Cerebellar nuclear complex (tissue), 1 donor: ENCODE measurements at places on chromosomes 16 and 17.

GRCh38 chr16:2773188-2773968, 3.7 kb downstream of the ELOB start:
- no peak for DNase-seq

DNA sequence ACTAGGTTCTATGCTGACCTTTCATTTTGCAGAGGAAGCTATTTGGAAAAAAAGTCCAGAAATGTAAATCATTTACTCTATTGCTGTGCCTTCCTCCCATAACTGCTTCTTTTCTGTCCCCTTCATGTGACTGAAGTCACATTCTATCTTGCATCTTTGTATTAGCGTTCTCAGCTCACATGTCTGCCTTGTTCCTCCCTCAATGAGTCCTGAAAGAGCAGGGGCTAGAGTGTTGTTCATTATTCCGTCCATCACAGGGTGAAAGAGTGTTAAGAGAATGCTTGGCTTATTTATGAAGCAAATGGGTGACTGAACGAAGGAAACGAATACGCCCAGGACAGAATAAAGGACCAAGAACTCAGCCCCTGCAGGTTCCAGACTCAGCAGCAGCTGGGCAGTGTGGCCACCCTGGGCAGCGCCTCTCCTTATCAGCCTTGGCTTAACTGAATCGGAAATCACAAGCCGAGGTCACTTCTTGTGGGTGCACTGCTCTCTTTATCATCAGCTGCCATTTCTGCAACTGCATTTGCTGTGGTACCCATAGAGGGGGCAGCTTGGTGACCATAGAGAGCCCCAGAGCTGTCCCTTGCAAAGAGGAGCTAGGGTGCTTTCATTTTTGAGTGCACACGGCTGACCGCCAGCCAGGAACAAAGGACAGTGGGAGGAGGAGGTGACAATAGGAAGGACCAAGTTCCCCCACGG, 1.8 kb upstream of the PIK3R6 start:
- no peak for DNase-seq

DNA sequence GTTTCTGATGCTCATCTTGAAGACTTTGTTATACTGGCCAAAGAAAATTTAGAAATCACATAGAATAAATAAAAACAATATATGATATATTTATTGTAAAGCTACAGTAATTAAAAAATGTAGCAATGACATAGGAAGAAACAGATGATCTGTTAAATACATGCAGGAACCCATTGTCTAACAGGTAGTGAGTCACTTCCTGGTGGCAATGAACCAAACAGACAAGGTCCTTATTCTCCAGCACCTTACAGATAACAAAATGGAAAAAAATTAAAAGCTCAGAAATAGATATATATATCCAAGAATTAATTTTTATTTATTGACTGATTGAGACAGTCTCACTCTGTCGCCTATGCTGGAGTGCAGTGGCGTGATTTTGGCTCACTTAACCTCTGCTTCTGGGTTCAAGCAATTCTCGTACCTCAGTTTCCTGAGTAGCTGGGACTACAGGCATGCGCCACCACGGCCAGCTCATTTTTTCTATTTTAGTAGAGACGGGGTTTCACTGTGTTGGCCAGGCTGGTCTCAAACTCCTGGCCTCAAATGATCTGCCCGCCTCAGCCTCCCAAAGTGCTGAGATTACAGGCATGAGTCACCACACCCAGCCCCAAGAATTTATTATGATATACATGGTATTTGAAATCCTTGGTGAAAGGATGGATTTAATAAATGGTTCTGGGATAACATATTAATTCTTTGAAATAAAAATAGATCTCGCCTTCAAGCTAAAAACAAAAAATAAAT, 7.5 kb downstream of the NETO2 start:
- no peak for DNase-seq

DNA sequence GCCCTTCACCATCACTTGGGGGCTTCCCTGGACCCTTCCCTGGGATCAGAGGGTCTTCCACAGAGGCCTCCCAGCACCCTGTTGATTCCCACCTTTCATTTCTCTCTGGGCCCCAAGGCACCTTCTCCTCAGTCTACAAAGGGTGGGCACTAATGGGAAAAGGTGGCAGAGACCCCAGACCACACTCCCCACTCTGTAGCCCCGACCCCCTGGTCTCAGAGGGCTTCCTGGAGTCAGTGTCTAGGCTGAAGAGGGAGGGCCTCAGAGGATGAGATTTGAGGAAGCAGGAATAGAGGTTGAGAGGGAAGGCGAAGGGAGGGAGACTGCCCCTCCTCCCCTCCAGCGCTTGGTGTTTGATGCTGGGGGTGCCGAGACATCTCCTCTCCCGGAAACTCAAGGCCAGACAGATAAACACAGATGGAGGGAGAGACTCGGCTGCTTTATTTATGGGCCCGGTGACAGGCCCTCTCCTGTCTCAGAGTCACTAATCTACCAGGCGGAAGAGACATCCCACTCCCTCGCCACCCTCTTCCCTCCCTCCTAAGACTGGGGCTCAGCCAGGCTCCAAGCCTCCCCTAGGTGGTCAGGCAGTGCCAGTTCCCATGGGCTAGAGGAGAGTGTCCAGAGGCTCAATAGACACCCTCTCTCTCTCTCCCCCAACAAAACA, 18.5 kb upstream of the SP2 start:
- no peak for DNase-seq

DNA sequence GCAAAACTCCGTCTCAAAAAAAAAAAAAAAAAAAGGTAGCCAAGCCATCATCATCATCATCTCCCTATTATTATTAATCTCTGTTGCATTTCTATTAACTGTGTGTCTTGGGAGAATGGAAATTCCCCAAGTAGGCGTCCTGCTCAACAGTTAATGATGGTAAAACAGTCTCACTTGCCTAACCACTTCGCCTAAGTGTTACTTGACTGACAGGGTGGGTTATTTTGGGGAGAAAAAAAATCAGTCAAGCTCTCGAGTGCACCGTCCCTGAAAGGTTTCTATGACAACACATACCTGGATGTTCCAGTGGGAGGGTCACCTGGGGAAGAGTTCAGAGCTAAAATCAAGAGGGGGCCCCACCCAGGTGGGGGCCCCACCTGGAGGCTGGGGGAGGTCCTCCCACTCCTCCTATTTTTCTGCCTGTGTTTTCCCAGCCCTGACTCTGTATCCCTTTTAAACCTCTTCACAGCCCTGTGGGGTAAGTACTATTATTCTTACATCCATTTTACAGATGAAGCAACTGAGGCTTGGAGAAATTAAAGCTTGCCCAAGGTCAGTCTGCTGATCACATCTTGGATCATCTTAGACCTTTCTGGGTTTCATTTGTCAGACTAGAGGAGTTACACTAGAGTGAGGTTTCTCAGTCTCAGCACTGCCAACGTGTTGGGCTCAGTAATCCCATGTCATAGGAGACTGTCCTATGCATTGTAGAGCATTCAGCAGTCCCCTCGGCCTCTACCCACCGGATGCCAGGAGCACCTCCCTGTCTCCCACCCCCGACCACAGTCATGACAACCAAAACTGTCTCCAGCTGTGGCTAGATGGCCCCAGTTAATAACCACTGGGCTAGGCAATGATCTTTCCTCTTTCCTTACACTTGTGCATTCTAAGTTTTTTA, 11.0 kb upstream of the ABAT start:
- no peak for DNase-seq

- no peak for DNase-seq
Measured at GRCh38 chr17:75683583-75683982, 16.4 kb downstream of the SAP30BP start.

DNA sequence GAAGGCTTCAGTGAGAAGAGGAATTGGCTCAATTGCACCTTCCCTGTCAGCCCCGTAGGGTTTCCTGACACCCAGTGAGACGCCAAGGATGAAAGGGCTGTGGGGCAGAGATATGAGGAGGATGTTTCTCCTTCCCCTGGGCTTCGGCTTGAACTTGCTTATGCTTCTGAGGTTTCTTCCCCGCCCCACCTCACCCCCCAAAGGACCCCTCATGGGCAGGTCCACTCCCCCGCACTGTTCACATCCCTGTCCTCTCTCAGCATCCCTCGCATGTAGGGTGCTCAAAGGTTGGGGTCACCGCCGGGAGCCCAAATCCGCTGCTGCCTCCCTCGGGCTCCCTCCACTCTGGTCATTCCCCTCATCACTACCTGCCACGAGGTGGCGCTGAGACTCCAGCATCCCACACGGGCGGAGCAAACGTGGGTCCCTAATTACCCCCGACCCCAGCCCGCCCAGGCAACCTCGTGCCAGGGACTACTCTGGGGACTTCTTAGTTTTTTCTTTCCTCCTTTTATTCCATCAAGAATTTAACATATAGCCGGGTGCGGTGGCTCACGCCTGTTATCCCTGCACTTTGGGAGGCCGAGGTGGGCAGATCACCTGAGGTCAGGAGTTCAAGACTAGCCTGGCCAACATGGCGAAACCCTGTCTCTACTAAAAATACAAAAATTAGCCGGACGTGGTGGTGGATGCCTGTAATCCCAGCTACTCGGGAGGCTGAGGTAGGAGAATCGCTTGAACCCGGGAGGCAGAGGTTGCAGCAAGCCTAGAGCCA, 3.3 kb upstream of the TRARG1 start:
- no peak for DNase-seq

GRCh38 chr16:31476303-31477219, 4.6 kb downstream of the TGFB1I1 start:
- no peak for DNase-seq

GRCh38 chr16:80744856-80745255, 59.5 kb downstream of the CDYL2 start:
- no peak for DNase-seq

- no peak for DNase-seq
Measured at GRCh38 chr16:67872131-67872630, 671 bp upstream of the EDC4 start.

DNA sequence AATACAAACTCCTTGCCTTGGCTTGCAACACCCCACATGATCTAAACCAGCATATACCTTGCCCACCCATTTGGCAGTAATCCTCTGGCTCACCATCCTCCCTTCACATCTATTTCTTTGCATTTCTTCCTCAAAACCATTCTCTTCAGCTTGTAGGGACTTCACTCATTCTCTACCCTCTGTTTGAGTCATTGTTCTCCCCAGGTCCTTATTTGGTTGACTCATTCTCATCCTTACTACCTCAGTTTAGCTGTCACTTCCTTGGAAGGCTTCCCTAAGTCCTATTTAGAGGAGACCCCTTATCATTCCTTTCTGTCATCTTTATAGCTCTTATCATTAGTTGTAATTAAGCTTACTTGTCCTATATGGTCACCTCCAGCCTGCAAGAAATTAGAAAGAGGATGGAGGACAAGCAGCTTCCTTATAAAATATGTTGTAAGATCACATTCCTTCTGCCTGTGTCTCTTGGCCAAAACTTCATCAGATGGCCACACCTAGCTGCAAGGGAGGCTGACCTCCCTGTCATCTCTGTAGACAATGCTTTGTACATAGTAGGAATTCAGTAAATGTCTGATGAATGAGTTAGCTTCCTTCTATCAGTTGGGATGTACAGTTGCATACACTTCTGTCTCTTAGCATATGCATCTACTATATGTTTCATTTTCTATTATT, 1.7 kb downstream of the TTC19 start:
- no peak for DNase-seq

GRCh38 chr16:89787365-89787805, 29.1 kb downstream of the FANCA start:
- DNase-seq = no peak

DNA sequence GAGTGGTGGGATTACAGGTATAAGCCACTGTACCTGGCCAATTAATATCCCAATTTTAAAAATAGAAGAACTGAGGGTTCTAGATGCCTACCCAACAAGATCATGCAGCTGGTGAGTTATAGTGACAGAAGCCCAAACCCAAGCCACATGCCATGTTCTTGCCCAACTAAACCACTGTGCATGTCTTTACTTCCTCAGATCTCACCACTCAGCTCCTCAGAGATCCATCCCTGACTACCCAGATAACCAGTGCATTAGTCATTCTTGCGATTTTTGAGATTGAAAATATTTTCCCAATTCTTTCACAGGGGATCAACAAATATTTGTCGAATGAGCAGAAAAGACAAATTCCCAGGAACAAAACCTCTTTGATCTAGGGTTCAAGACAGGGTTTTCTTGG, 303.1 kb downstream of the CBLN1 start:
- DNase-seq = no peak

DNA sequence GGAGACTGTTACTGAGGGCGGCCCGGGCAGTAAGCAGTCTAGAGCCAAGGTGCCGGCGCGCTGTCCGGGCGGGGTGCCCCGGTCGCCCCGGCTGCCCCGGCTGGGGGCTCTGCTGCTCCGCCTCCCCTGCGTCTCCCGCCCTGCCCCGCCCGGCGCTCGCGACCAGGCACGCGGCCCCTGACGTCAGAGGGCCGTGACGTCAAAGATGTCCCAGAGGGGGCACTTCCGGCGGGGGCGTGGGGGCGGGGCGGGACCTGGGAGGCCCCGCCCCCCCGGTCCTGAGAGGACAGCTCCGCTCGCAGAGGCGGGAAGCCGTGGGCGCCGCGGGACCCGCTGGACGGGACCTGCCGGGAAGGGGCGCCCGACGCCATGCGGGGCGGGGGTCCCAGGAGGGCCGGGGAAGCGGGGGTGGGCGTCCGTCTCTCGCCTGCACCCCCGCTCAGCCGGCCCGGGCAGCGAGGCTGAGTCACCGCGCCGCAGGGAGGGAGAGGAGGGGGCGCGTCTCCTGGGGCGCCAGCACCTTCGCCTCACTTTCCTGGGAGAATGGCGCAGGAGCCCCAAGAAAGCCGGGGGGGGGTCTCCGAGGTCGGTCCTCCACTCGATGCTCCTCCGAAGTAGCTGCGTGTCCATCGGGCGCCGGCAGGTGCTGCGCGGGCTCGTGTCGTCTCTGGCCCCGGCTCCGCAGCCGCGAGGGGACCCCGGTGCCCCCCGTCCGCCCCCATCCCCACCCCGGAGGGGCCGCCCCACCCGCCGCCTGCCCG, 4.4 kb upstream of the HIC1 start:
- no peak for DNase-seq

DNA sequence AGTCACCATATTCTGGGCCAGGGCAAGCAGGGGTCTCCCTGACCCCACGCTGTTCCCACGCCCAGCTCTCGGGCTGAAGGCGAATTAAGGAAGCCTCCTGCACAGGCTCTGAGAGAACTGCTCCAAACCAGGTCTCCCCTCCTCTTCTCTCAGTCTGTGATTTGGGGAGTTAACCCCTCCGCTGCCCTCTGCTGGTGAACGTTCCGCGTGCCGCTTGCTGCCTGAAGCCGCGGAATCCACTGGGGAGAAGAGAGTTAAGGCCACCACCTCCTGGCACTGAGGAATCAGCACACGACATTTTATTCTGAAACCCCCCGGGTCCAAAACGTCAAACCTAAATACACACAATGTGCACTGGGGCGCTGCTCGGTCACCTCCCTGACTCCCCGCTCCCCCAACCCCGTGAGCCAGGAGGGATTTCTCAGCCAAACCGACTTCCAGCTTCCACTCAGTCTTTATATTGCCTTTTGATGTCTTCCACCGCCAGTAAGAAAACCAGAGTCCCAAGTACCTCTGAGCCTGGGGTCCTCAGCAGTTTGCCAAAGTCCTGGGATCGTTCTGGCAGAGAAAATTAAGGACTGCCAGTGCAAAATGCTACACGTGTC, 54.4 kb upstream of the RCVRN start:
- peak; percentile 89 for DNase-seq

- DNase-seq = no peak
Measured at GRCh38 chr17:42135664-42136653, 13.4 kb downstream of the HSPB9 start.

- DNase-seq = no peak
Measured at GRCh38 chr16:57504001-57504400, 17.7 kb upstream of the DOK4 start.

GRCh38 chr17:29368161-29368560, 22.0 kb upstream of the TAOK1 start:
- no peak for DNase-seq

- DNase-seq = no peak
Measured at GRCh38 chr16:84360170-84360569, 8.2 kb upstream of the ATP2C2 start.

GRCh38 chr17:39562976-39563375, 44.7 kb downstream of the NEUROD2 start:
- DNase-seq = no peak
